Activated CD4-positive, alpha-beta memory T cell treated with anti-CD3 and anti-CD28 coated beads for 36 hours (primary cell): ENCODE measurements at places on chromosomes 12 and 14. TPM values are rescaled to one million over a fixed set of nuclear protein-coding genes. Genes with fewer than 3 reads are reported as not detected.
A peak's percentile ranks its signal among the peaks of the same experiment; 100 is the strongest.

The PCED1B gene
- 133 TPM for total RNA-seq

DNA sequence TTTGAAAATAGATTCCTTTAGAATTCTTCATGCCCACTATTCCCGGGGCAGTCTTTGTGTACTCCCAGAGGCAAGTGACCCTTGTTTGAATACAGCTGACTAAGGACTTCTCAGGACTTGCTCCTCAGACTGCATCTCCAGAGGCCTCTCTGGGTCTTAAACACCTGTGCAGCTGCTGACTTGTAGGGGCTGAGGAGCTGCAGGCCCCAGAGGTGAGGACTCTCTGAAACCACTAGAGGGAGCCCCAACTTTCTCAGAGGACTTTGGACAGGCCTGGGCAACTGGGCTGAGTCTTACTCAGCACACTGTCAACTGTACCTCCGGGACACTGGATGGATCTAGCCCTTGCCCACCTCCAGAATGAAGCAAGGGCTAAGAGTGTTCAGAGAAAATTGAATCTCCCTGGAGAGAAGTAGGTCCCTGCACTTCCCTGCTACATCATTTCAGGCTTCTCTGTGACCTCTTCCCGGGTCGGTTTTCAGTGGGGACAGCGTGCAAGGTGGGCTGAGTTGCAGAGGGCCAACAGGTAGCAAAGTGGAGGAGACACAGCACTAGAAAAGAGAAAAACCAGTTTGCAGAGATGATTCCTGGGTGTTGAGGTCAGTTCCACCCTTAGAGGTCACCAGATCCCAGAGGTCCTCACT, 164.6 kb downstream of the TMEM117 start:
- peak; percentile 33 for DNase-seq
- H3K27me3 ChIP-seq, result no peaks in the 10 kb centered on the region
- H3K36me3 ChIP-seq, result no peaks in the 10 kb centered on the region
- H3K27ac ChIP-seq, result no peak overlapping the region
- no peaks in the 10 kb centered on the region for H3K4me1 ChIP-seq

- no peak overlapping the region for H3K4me3 ChIP-seq
- H3K4me1 ChIP-seq, result peaks cover 14% of the 10 kb centered on the region
- H3K27ac ChIP-seq, result no peak overlapping the region
- no peak for DNase-seq
These were observed 98.6 kb downstream of the VRK1 start for GRCh38 chr14:96895658-96896271.

- no peak overlapping the region for H3K4me3 ChIP-seq
- H3K27ac ChIP-seq, result no peak overlapping the region
- peaks cover 32% of the 10 kb centered on the region for H3K27me3 ChIP-seq
These were observed 2.9 kb downstream of the CLMN start for GRCh38 chr14:95316821-95317220.

DNA sequence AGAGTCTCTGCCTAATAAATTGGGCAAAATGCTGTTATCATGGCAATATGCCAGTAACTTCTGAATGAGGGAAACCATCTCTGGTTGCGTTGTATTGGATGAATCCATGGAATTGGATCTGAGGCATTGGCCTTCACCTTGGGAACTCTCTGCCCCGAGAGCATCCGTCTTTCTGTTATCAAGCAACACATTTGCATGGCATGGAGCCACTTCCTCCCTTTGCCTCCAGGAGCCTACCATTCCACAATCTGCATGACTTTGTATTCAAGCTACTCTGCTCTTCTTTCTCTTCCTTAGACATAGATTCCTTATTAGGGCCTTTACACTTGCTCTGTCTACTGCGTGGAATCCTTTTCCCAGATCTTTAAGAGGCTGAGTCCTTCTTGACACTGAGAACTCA, 57.2 kb downstream of the RIC8B start:
- no peak overlapping the region for H3K4me3 ChIP-seq
- no peak overlapping the region for H3K27ac ChIP-seq
- DNase-seq, result no peak
- H3K4me1 ChIP-seq, result peaks cover 3% of the 10 kb centered on the region
- peaks cover 5% of the 10 kb centered on the region for H3K36me3 ChIP-seq
- H3K27me3 ChIP-seq, result no peaks in the 10 kb centered on the region

The OR4E2 gene
- total RNA-seq, result not detected

- H3K27me3 ChIP-seq, result no peaks in the 10 kb centered on the region
- H3K36me3 ChIP-seq, result no peaks in the 10 kb centered on the region
- DNase-seq, result no peak
- no peaks in the 10 kb centered on the region for H3K4me1 ChIP-seq
- no peak overlapping the region for H3K27ac ChIP-seq
- H3K4me3 ChIP-seq, result no peak overlapping the region
These were observed 379.4 kb upstream of the PDE3A start for GRCh38 chr12:19988948-19989347.

DNA sequence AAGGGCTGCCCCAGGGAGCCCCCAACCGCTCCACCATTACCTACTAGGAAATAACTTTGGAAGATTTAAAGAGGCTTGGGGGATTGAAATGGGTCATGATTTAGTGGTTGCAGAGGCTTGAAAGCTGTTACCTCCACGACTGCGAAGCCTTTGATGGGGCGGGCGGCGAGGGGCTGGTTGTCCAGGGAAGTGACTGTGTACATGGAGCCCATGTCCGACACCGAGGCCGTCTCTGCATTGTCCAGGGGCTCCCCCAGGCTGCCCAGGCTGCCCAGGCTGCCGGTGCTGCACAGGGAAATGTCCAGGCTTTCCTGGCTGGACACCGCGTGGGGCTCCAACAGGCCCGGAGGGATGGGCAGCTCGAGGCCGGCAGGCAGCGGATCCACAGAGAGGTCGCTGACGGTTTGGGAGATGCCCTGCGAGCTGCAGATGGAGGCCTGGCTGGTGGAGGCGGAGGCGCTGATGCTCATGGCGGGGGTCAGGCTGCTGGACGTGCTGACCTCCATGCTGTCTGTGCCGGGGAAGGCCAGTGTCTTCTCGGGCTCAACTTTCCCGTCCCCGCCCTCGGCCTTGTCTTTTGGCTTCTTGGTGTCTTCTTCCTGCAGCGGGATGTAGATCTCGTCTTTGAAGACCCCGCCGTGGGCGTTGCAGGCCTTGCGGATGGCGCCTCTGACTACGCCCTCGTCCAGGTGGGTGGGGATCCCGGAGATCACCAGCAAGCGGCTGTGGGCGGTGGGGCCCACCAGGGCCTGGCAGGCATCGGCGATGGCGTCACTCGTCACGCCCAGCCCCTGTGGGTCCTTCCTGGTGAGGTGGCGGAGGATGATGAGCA, 58.9 kb downstream of the TRAFD1 start:
- DNase-seq, result no peak
- no peak overlapping the region for H3K4me3 ChIP-seq
- no peaks in the 10 kb centered on the region for H3K27me3 ChIP-seq
- peaks cover 20% of the 10 kb centered on the region for H3K4me1 ChIP-seq
- peaks cover 15% of the 10 kb centered on the region for H3K36me3 ChIP-seq
- H3K27ac ChIP-seq, result no peak overlapping the region

DNA sequence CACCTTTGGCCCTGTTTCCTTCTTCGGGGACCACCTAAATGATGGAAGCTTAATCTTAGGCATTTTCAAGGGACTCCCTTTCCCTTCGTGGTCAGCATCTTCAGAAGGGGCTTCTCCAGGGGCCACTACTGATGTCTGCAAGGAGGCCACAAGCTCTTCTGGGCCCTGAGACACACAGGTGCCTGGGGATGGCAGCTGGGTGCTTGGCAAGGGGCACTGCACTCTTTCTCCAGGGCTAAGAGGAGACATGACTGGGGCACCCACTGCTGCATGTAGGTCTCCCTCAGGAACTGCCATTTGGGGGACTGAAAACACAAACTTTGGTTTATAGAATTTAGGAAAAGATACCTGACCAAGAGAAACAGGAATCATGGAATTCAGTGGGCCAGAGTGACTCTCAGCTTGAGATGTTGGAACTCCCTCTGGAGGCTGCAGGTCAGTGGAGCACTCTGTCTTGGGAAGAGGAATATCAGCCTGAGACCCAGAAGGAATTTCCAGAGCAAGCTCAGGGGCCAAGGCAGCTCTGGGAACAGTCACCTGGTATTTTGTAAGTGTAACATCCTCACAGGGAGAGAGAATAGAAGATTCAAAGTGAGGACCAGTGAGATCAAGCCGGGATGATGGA, 16.0 kb downstream of the PLD4 start:
- no peaks in the 10 kb centered on the region for H3K4me1 ChIP-seq
- H3K27me3 ChIP-seq, result peaks cover 4% of the 10 kb centered on the region
- H3K36me3 ChIP-seq, result no peaks in the 10 kb centered on the region

GRCh38 chr12:129570796-129571400, 332.9 kb downstream of the TMEM132D start:
- H3K4me1 ChIP-seq, result no peaks in the 10 kb centered on the region
- DNase-seq, result no peak
- no peaks in the 10 kb centered on the region for H3K27me3 ChIP-seq
- H3K4me3 ChIP-seq, result no peak overlapping the region
- no peak overlapping the region for H3K27ac ChIP-seq
- H3K36me3 ChIP-seq, result no peaks in the 10 kb centered on the region

GRCh38 chr12:62601765-62602164, 135.1 kb downstream of the MON2 start:
- peaks cover 8% of the 10 kb centered on the region for H3K36me3 ChIP-seq
- peak overlapping the region; percentile 99 for H3K27ac ChIP-seq
- H3K4me1 ChIP-seq, result peaks cover 30% of the 10 kb centered on the region
- peak overlapping the region; percentile 84 for H3K4me3 ChIP-seq

DNA sequence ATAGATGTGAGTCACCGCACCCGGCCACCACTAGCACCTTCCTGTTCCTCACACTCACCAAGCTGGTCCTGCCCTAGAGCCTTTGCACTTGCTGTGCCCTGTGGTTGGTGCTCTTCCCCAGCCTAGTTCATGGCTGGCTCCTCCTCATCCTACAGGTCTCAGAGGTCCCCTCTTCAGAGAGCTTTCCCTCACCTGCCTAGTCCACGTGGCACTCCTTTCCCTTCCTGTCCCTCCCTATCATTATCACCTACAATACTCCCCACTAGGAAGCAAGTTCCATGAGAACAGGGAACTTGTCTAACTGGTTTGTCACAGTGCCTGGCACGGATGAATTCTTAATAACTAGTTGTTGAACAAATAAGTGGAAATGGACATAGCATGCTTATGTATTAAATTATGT, 24.0 kb upstream of the TMED10 start:
- no peaks in the 10 kb centered on the region for H3K27me3 ChIP-seq
- no peak overlapping the region for H3K27ac ChIP-seq
- DNase-seq, result no peak
- H3K4me3 ChIP-seq, result no peak overlapping the region

The WSCD2 gene
- not detected for total RNA-seq

GRCh38 chr14:55589171-55589570, 9.2 kb downstream of the KTN1 start:
- no peak overlapping the region for H3K4me3 ChIP-seq
- no peak for DNase-seq
- peaks cover 65% of the 10 kb centered on the region for H3K4me1 ChIP-seq
- H3K27me3 ChIP-seq, result no peaks in the 10 kb centered on the region
- H3K36me3 ChIP-seq, result peaks cover 2% of the 10 kb centered on the region

The SDR9C7 gene
- not detected for total RNA-seq

DNA sequence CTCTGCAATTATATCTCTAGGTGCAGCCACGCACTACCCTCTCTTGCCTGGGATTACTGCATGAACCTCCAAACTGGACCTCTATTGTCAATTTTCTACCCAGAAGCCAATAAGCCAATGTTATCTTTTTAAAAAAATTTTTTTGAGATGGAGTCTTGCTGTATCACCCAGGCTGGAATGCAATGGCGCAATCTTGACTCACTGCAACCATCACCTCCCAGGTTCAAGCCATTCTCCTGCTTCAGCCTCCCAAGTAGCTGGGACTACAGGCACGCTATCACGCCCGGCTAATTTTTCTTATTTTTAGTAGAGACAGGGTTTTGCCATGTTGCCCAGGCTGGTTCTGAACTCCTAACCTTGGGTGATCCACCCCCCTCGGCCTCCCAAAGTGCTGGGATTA, 11.2 kb upstream of the PXN start:
- no peak for DNase-seq
- H3K27me3 ChIP-seq, result no peaks in the 10 kb centered on the region
- no peaks in the 10 kb centered on the region for H3K36me3 ChIP-seq
- no peak overlapping the region for H3K4me3 ChIP-seq

The SERPINA10 gene
- total RNA-seq, result not detected

GRCh38 chr12:67677166-67677565, 28.6 kb downstream of the DYRK2 start:
- H3K4me1 ChIP-seq, result peaks cover 13% of the 10 kb centered on the region
- DNase-seq, result no peak
- no peak overlapping the region for H3K4me3 ChIP-seq
- no peak overlapping the region for H3K27ac ChIP-seq

The VASH1 gene
- 6.1 TPM for total RNA-seq

- H3K27me3 ChIP-seq, result no peaks in the 10 kb centered on the region
- H3K4me1 ChIP-seq, result no peaks in the 10 kb centered on the region
- DNase-seq, result no peak
- no peak overlapping the region for H3K27ac ChIP-seq
- no peaks in the 10 kb centered on the region for H3K36me3 ChIP-seq
These were observed 80.4 kb upstream of the TRHDE start for GRCh38 chr12:72191761-72192160.

DNA sequence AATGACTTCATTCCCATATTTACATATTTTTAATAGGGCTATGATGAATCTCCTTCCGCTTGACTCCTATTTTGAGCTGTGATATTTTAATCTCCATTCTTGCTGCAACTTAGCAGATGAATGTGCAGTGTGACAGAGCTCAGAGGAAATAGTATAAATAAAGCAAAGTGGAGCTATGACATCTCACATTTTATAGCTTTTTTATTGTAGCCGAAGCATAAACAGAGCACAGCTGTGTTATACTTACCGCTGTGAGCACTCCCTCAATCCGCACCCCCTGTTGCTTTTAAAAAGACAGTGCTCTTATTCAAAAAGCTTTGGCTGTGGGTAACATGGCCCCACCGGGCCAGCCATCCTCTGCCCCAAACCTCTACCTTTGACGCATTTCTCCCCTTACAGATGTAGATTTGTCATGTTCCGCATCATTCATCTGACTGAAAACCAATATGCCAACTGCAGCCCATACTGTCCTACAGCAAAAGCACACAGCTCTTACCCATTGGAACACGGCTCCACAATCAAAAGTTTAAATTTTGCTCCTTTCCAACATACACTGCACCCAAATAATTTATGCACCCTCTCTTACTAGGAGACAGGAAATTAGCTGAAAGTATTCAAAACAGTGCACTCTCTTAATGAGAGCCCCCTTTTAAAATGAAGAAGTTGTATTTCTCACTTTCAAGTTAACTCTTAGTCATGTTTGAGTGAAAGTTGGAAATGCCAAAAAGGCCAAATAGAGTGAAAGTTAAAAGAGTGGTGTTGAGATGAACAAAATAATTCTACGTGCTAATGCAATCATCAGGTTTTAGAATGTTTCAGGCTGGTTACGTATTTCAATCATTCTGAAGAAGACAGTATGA, 429.3 kb upstream of the SOX5 start:
- H3K27me3 ChIP-seq, result no peaks in the 10 kb centered on the region
- no peak overlapping the region for H3K27ac ChIP-seq

The GLT1D1 gene
- total RNA-seq, result not detected

The MMP19 gene
- not detected for total RNA-seq
